Naive thymus-derived CD8-positive, alpha-beta T cell (primary cell): ENCODE measurements at places on chromosomes 6 and 20. TPM values are rescaled to one million over a fixed set of nuclear protein-coding genes. Genes with fewer than 3 reads are reported as not detected.

DNA sequence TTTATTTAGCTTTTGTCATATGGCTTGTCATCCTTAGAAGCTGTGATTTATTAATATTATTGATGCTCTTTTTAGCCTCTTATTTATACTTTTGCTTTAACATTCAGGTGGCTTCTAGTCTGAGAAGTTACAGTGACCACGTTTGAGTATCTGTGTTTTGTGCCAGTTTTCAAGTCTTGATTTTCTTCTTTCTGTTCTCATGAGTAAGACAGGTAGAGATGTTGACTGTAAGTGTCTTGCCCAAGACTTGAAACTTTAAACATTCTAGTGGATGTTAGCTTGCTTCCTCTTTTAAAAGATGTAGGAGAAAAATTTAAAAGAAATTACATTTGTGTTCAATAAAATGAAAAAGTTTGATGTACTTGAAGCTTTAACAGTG, 122.6 kb downstream of the LRRC1 start:
- no peak for DNase-seq

GRCh38 chr6:155011809-155012291, 16.7 kb downstream of the TIAM2 start:
- no peak for DNase-seq

- DNase-seq = peak; percentile 43
These were observed 79.8 kb upstream of the CHD6 start for GRCh38 chr20:41697861-41698559.

GRCh38 chr6:136051140-136051775, 198.9 kb downstream of the MTFR2 start:
- DNase-seq = peak; percentile 64

- DNase-seq = no peak
These were observed 87.9 kb downstream of the MMS22L start for GRCh38 chr6:97195117-97195516.

DNA sequence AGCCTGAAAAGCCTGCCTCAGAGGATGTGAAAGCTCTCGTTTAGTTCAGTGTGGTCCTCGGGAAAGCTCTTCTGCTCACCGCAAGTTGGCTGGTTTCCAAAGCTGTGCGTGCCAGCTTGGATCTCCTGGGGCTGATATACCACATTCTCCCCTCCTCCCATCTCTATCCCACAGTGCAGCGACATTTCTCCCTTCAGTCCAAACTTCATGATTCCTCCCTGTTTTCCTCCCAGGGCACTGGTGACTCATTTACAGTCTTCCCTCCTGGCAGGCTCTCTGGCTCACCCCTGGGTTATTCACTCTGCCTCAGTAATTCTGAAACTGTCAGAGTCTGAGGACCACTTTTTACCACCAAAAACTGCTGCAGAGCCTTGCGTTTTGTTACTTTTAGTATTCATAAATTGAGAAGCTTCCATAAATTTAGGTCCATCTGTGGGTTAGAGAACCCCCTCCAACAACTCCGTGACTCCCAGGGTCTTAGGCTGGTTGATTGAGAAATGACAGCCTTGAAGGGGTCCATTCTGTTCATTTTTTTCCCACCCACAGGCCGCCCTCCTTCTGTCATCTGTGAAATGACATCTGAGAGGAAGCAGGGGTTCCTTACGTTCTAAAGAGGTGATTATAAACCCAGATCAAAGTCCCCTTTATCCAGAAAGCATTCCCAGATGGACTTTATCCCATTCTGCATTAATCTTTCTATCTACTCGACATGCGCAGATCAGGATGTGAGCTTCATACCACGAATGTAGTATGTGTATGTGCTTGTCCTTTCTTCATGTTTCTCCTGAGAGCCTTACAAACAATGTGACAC, 6.1 kb downstream of the TRIM10 start:
- no peak for DNase-seq

DNA sequence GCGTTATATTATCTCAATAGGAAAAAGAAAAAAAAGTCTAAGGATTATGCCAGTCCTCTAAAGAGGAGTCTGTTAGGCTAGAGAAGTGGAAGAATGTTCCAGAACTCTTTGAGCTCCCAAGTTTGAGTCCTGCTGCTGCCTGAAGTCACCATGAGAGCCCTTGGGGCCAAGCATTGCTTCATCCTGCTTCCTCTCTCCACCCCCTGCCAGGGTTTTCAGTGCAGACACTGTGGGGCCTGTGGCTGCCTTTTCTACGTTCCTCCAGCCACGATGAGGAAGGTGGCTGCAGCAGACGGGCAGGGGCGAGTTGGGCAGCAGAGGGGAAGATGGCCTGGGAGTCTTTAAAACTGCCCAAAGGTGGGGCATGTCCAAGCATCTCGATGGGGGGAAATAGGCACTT, 214.4 kb upstream of the KCNG1 start:
- no peak for DNase-seq

DNA sequence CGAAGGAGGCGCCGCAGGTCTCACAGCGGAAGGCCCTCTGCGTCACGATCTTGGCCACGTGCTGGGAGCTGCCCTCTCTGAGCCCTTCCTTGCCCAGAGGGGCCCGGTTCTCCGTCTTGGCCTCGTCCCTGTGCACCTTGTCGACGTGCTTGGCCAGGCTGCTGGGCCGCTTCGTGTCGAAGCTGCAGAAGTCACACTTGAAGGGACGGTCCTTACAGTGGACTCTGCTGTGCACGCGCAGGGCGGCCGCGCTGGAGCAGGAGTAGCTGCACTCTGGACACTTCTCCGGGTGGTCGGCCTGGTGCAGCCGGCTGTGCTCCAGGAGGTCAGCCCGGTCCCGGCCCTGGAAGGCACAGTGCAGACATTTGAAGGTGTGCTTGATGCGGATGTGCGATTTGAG, 106.9 kb downstream of the ZFP64 start:
- DNase-seq = no peak

- DNase-seq = no peak
These were observed 148.6 kb upstream of the FUT9 start for GRCh38 chr6:95867205-95867604.

The HLA-DOB gene
- polyA plus RNA-seq = 0.43 TPM

The DLL1 gene
- polyA plus RNA-seq = 1.2 TPM

The SPATA25 gene
- polyA plus RNA-seq = not detected

The SPINT4 gene
- polyA plus RNA-seq = not detected

The RAET1L gene
- not detected for polyA plus RNA-seq
